ENCODE measurements at places on chromosomes 11 and 22. TPM values are rescaled to one million over a fixed set of nuclear protein-coding genes. Genes with fewer than 3 reads are reported as not detected.

Gene SYT8
- total RNA-seq, result 0.82 TPM

Gene OR51M1
- not detected for total RNA-seq

Gene DEFB131B
- not detected for total RNA-seq

Gene RAG2
- total RNA-seq, result not detected

Gene SAA2
- not detected for total RNA-seq

GRCh38 chr11:2898366-2899079, 12.9 kb upstream of the CDKN1C start:
- peak; percentile 90 for DNase-seq

GRCh38 chr11:92829671-92830070, 139.8 kb upstream of the MTNR1B start:
- no peak for DNase-seq

DNA sequence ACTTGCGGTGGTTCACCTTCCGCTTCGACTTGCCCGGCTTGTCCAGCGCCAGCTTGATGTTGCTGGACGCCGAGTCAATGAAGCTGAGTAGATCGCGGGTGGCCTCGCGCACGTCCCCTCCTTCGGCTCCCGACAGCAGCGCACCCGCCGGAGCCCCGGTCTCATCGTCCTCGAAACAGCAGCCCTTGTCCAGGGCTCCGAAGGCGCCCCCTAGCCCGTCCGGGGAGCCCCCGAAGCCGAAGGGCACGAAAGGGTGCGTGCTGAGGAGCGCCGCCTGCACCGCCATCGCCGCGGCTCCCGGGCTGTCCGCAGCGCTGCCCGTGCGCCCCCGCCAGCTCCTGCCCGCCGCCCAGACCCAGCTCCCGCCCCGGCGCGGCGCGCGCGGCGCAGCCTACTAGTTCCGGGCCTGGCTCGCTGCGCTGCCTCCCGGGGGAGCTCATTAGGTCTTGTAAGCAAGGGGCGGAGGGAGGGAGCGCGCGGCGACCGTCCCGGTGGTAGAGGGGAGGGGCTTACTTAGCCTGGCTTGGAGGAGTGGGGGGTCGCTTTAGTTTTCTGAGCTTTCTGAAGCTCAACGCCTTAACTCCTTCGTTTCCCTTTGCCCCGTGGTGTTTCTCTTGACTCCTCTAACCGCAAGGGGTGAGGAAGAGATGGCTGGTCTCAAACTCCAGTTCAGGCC, at the start of gene FAM181B:
FAM181B (minus strand) TSS at position 421 of the 676 bp plus-strand sequence; CDS start at position 286, 135 bp downstream.
- DNase-seq, result no peak

DNA sequence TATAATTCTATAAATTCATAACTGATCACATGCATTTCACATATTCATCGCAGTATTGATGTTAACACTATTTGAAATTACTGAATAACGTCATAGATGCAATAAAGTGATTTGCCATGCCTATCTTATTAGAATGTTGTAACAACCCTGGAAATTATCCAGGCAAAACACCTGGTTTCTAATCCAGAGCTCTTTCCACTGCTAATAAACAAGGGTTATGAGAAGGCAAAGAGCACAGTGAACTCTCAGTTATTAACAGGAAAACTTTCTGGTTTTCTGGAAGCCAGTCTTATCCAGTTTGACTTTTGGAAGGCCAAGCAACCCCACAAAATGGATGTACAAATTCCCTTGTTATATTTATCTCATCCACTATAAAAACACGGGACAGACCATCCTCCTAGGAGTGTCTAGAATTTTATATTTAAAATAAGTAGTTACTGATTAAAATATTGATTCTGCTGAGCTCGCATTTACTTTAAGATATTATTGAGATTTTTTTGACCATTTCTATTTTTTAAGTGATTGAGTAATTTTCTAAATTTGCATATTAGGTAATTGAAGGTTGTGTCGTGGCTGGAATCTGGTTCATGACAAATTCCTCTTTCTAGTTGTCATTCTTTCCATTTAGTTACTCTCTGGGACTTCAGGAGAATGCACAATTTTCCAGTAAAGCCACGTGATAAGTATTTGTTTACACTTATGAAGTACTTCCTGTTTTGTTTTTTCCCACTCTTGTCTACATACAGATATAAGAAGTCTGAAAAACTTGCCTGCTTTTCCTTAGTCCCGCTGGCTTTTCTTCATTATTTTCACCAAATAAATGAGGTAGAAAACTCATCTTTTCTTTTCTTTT, 47.9 kb downstream of the DCUN1D5 start:
- no peak for DNase-seq

Data from fibroblast of the aortic adventitia (primary cell).